Stimulated activated CD8-positive, alpha-beta memory T cell treated with anti-CD3 and anti-CD28 coated beads, Interleukin-15, amount 100 ng/mL, for 24 hours (primary cell): ENCODE measurements at places on chromosomes 7 and 10.

DNA sequence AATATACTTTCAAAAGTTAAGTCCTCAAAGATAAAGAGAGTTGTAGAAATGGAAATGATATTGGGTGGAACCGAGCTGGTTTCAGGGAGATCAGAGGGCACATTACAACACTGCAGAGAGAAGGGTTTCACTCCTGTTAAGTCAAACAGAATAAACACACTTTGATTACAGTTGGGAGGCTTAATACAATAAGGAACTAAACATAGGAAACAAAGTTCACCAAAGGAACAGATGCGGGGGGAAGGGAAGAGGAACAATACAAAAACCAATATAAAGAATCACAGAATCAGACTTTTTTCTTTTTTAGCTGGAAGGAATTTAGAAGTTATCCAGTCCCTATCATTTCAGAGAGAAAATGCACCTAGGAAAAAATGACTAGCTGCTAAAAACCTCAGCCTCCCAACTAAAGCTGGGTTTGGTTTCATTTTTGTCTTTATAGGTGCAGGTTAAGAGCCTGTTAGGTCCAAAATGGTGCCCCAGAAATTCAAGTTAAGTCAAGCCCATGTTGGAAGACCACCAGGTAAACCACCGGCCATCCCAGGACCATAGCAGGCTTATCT, 81.9 kb downstream of the DNMBP start:
- DNase-seq = no peak

DNA sequence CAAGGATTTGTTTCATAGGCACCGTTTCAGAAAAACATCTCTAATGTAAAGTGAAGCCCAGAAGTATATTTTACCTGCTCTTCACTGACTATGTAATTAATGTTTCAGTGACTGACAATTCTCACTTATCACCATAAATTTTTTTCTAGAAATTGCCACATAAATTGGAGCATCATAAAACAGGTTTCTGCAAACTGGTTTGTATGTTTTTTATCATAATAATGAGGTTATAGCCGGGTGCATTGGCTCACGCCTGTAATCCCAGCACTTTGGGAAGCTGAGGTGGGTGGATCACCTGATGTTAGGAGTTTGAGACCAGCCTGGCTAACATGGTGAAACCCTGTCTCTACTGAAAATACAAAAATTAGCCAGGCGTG, 39.4 kb downstream of the SYPL1 start:
- DNase-seq = no peak

DNA sequence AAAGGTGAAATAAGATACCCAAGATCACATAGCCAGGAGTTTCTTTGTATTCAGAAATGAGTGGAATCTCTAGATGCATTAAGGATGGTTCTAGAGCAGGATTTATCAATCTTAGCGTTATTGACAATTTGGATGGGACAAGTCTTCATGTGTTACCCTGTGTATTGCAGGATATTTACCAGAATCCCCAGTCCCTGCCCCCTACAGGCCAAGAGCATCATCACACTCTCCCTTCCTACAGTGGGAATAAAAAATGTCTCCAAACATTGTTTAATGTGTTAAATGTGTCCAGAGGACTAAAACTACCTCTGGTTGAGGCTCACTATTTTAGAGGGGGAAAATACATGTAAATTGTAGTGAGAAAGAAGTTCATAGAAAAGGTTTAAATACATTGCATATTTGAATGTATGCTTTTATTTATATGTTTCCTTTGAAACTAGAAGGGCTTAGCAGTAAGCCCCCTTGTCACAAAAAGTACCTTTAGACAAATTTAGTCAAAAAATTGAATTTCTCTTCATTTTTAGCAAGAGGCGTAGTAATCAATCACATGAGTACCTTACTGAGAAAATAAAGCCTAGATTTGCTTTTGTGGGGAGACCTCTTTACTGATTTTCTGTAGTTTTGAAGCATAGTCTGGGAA, 141.2 kb downstream of the MLLT10 start:
- DNase-seq = no peak

DNA sequence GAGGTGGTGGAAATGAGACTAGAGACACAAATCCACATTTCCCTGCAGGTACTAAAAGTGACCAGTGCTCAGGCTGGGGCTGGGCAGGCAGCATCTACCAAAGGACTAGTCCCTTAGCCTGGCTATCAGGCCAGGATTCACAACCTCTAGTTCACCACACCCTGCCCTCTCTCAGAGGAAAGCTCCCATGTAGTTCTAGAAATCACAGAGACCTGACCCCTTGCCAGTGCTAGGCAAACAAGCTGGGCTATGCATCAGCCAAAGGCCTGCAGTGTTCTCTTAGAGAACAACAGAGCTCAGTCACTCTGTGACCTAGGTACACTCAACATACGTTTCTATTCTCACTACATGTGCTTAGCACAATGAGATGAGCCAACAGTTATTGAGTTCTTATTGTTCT, 26.7 kb upstream of the LRRC4 start:
- DNase-seq = no peak

- DNase-seq = no peak
These were observed 30.4 kb upstream of the BMPER start for GRCh38 chr7:33874943-33875342.

- DNase-seq = no peak
These were observed 408.1 kb downstream of the INHBA start for GRCh38 chr7:41294556-41295454.

DNA sequence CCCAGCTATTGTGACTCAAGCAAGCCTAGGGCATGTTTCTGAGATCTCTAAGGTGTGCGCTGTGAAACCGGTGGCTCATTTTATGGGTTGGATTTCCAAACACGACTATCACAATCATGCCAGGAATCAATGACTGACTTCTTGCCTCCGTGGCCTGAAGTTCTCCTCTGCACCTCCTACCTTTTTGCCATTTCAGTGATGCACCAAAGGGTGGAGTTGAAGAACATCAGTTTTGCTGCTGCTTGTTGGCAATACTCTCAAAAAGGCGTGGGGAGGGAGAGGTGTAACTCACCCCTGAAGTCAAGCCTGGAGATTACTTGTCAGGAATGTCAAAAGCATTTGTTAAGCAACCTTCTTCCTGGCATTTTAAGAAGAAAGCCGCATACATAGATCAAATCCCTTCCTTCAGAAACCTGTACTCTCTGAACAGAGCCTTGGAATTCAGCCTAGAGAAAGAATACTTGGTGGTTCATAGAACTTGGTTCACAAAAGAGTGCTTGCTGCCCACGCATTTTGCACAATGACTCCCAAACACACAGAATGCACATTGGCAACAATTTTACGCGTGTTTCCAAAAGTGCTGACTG, 41.0 kb downstream of the KIAA1217 start:
- DNase-seq = no peak

GRCh38 chr7:45367026-45367425, 207.1 kb upstream of the ADCY1 start:
- no peak for DNase-seq

DNA sequence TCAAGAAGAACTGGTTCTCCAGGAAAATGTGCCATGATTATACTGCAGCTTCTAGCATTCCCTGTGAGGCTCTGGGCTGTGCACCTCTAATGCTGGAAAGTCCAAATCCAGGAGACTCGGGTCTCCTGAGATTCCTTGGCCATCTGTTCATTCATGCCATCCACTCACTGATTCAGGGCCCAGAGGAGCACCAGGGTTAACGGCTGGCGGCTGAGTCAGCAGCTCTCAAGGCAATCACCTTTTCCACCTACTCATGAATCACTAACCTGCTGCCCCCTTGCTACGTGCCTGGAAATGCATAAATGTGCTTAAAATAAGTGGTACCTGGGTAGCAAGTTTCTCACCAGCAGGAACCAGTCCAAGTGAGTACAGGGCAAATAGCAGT, 132.7 kb downstream of the KCNMA1 start:
- DNase-seq = no peak

- DNase-seq = no peak
These were observed 67.4 kb downstream of the PDGFA start for GRCh38 chr7:452226-452751.

GRCh38 chr10:69324583-69324982, 46.3 kb downstream of the HK1 start:
- no peak for DNase-seq

DNA sequence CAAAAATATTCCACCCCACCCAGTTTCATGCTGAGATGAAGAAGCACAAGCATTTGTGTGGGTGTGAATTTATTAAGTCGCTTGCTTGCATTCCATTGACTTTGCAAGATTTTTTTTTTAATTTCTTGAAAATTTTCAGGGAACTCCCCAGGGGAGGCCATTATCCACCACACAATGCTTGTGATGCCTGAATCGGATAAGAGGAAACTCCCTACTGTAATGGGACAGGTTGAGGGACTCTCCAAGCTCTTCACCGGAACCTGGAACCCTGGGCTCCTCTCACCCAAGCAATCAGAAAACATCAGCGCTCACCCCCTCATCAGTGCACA, 153.6 kb upstream of the ZMIZ1 start:
- no peak for DNase-seq

DNA sequence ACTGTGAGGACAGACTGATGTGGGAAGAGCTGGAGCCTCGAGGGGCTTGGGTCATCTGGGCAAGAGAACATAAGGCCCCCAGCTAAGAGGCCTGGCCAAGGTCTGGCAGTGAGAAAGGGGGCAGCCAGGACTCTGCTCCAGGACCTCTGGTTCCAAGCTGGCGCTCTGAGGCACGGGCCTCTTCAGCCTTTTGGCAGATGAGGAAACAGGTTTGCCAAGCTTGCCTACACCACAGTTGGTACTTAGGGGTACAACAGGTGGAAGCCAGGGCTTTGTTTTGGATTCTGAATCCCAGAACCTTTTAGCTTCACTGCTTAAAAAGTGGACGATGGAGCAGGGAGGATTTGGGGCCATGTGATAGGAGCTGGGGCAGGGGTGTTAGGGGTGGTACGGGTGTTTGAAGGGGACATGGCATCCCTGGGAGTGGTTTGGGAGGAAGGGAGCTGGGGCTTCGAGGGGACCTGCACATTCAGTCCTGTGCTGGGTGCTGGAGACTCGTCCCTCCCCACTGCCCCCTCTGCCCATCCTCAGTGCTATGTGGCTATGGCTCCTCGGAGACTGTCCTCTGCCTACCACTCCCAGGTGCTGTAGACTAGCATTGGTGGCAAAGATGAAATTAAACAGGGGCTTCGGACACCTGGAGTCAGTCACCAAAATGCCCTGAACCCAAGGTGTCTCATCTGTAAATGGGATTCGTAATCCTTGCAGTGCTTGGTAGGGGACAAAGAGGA, 30.3 kb downstream of the ZNF775 start:
- DNase-seq = no peak

DNA sequence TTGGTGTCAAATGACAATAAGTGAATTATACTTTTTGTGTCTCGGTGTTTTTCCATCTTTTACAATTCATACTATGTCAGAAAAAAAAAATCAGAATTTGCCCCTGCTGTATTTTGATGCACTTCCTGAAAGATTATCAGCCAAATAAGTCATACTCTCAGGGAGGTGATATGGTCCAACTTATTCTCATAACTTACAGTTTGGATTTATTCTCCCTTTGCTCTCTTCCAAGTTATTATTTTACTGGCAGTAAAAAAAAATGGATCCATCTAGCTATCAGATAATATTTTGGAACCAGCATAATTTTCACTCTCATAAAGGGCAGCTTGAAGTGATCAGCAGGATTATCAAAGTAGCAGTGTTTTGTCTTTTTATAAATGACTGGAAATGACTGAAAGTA, 337.1 kb downstream of the BMPER start:
- no peak for DNase-seq

GRCh38 chr7:17600340-17600752, 301.9 kb downstream of the AHR start:
- no peak for DNase-seq

DNA sequence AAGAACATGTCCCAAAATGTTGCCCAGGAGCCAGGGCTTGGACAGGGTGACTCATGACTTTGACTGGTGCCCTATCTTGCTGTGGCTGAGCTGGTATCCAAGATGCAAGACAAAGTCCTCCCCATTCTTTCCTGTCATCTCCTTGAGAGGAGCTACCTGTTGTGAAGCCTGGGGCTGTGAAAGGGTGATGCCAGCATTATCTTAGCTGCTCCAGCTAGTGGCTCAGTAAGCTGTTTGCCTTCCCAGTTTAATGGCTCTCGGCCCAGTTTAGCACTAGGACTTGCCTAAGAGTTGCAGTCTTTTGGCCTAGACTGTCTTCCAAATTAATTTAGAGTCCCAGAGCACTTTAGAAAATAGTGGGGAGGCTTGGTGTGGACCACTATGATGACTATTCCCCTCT, 424.3 kb upstream of the NRG3 start:
- DNase-seq = no peak

DNA sequence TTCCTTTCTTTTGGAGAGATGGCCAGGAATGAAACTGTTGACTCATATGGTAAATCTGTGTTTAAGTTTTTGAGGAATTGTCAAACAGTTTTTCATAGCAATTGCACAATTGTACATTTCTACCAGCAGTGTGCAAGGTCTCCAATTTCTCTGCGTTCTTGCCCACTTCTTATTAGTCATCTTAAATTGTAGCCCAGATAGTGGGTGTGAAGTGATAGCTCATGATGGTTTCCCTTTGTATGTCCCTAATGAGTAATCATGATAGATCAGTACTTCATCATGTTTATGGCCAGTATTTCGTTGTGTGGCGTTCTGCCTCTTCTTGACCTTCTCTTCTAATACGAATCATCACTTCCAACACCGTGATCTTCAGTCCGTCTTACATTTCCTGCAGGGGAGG, 136.3 kb downstream of the DOCK1 start:
- DNase-seq = no peak

- no peak for DNase-seq
These were observed 57.5 kb downstream of the CAMK1D start for GRCh38 chr10:12406764-12407400.

DNA sequence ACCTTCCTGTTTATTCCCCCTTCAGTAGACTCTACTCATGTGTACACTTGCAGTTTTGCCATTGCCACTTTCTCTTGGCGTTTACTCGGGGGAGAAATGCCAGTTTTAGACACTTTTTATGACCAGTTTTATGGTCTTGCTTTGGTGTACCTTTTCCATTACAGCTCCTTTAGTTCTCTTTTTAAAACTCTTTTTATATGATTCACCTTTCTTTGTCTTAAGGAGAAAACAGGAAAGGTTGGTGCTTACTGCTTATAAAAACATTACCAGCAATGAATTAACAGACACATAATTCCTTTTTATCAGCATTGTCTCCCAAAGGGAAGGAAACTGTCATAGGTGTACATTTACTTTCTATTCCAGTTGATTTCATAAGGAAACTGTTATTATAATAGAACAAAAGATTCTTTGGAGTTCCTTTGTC, 11.9 kb downstream of the TSPAN13 start:
- no peak for DNase-seq

GRCh38 chr7:41311301-41311700, 391.6 kb downstream of the INHBA start:
- no peak for DNase-seq

- no peak for DNase-seq
These were observed 1.8 kb downstream of the CHRM2 start for GRCh38 chr7:136869991-136870865.

GRCh38 chr7:33334349-33334748, 205.0 kb downstream of the BBS9 start:
- no peak for DNase-seq

- DNase-seq = no peak
These were observed 64.8 kb upstream of the SVIL start for GRCh38 chr10:29699621-29700020.

- no peak for DNase-seq
These were observed 320.0 kb upstream of the C7orf33 start for GRCh38 chr7:148270576-148270975.
